ENCODE measurements at places on chromosomes 5 and 9.

GRCh38 chr9:28781481-28781880, 1208.2 kb upstream of the C9orf72 start:
- no peak for DNase-seq

GRCh38 chr5:64214132-64214531, 48.5 kb downstream of the RNF180 start:
- DNase-seq: no peak

DNA sequence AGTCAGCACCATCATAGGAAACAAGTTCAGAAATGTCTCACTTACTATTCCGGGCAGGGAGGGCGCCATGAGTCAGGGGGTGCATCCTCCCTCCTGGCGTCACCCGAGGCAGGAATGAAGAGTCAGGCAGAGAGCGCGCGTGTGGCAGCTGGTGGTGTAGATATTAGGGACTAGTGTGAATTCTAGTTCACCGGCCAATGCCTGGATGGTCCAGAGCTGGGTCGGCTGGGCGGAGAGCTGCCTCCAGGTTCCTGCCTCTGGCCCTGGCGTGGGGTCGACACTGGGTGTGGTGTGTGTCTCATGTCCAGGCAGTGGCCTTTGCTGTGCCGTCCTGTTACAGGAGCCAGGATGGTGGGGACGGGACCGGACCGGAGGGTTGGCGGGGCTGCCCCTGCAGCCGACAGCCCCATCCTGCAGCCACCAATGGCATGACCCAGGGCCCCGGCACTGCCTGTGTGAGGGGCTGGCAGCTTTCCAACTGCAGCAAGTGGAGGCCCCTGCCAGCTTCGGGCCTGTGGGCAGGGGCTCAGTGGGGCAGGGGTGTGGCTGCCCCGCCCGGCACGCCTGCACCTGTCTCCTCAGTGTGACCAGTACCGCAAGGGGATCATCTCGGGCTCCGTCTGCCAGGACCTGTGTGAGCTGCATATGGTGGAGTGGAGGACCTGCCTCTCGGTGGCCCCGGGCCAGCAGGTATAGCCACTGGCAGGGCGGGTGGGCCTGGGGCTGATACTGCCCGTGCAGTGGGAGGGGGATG, 9.1 kb downstream of the DIPK1B start:
- no peak for DNase-seq

GRCh38 chr5:556909-557441, 32.7 kb upstream of the SLC9A3 start:
- no peak for DNase-seq
